Activated CD4-positive, alpha-beta memory T cell treated with anti-CD3 and anti-CD28 coated beads, Interleukin-2, amount 10 ng/mL, durations not matched to agents 7 days and 5 days (primary cell): ENCODE measurements at places on chromosomes 11 and 22. TPM values are rescaled to one million over a fixed set of nuclear protein-coding genes. Genes with fewer than 3 reads are reported as not detected.

DNA sequence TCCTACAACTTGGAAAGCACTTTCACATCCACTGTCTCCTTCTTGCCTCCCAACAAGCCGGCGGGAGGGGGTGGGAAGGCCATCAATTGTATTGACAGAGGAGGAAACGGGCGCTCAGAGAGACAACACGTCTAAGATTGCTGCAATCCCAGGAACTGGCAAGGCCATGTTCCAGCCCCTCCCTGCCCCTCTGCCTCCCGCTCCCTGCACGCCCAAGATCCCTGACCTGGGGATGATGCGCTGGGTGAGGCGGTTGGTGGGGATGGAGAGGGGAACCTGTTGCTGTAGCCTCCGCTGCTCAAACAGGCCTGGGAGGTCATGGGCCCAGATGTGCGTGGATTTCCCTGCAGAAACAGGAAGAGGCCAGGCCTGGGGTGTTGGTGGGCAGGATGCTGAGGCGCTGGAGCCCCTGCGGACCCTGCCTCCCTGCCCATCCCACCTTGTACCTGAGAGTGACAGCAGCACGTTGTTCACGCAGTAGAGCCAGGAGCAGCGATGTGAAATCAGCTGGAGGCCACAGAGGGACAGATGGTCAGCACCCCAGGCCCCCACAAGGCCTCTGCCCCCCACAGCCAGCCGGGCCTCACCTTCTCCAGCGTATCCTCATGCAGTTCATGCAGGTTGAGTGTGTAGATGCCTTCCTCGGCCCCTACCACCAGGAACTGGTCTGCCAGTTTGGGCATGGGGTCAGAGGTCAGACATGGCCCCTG lies 6.8 kb downstream of the MAP4K2 start:
- H3K36me3 ChIP-seq: peaks cover 43% of the 10 kb centered on the region
- peaks cover 40% of the 10 kb centered on the region for H3K4me1 ChIP-seq
- no peak for DNase-seq

GRCh38 chr22:42439821-42440674 lies 7.8 kb upstream of the NFAM1 start:
- no peak overlapping the region for H3K4me3 ChIP-seq
- DNase-seq: no peak
- H3K4me1 ChIP-seq: peaks cover 47% of the 10 kb centered on the region

MS4A15 gene
- total RNA-seq: not detected

DNA sequence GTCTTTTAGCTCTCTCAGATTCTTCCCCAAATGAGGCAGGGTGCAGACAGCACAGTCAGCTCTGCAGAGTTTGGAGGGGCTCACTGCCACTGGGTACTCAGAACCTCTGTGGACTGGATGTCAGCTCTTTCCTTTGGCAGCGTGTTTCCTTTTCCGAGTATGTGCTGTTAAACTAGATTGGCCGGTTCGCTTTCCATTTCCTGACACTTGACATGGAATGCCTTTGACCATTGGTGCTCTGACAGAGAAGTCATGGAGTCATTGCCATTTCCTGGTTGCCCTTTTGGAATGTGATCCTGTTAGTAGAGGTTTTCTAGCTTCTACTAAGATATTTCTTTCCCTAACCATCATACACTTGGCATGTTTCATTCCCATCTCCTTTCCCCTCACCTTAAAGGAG lies 86.7 kb downstream of the SWAP70 start:
- DNase-seq: no peak
- H3K27ac ChIP-seq: no peak overlapping the region
- no peak overlapping the region for H3K4me3 ChIP-seq
- H3K27me3 ChIP-seq: no peaks in the 10 kb centered on the region
- H3K36me3 ChIP-seq: no peaks in the 10 kb centered on the region
- H3K4me1 ChIP-seq: peaks cover 29% of the 10 kb centered on the region

GRAP2 gene
- total RNA-seq: 108 TPM

XBP1 gene
- 266 TPM for total RNA-seq

GRCh38 chr11:87180742-87181141 lies 143.0 kb downstream of the TMEM135 start:
- no peak overlapping the region for H3K4me3 ChIP-seq
- no peak overlapping the region for H3K27ac ChIP-seq
- DNase-seq: no peak

PARVA gene
- 0.18 TPM for total RNA-seq

RPS6KA4 gene
- total RNA-seq: 43.5 TPM

DNA sequence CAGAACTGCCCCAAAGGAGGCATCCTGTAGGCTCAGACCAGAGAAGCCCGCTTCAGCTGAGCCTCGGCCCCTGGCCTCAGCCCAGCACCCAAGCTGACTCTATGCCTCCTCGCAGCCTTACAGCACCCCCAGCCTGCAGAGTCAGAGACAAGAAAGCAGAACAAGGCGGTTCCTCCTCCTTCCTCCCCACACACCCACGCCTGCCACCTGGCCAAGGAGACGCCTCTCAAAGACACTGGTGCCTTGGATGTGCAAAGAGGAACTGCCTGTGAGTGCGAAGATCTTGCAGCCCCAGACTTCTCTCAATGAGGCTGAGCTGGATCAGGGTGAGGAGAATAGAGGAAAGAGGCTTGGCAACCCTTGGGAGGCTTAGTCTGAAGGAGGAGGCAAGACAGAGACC lies 60.2 kb downstream of the PDE2A start:
- H3K4me1 ChIP-seq: peaks cover 28% of the 10 kb centered on the region
- H3K27ac ChIP-seq: no peak overlapping the region
- no peak overlapping the region for H3K4me3 ChIP-seq
- H3K36me3 ChIP-seq: no peaks in the 10 kb centered on the region

DNA sequence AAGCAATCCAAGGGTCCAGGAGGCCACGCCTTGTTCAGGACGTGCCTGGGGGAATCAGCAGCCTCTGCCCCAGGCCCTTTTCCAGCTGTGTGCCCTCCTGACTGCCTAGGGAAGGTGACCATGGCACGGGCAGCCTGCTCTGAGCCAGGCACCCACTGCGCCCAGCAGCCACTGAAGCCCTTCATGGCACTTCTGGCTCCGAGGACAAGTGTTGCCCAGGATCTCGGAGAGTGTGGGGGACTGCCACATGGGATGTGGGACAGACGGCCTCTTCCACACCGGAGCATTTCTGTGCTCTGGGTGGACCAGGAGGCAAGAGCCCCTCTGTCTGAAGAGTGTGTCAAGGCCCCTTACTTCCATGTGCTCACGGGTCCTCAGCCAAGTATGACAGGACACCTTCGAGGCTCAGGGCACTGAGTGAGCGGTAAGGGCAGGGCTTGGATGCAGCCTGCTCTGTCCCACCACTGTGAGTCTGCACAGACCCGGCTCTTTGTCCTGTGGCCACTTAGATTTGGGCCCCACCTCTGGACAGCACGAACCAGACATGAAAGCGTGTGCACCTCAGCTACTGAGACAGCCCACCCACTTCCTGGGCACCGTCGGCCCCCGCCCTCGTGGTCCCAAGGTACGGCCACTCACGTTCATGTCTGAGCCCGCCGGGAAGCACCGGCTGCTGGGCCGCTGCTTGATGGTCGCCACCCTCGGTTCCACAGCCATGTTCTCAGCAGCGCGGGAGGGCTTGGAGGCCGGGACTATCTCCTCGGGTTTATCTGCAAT lies 93.6 kb downstream of the CTTN start:
- H3K27me3 ChIP-seq: no peaks in the 10 kb centered on the region
- no peaks in the 10 kb centered on the region for H3K4me1 ChIP-seq
- H3K27ac ChIP-seq: no peak overlapping the region
- H3K4me3 ChIP-seq: no peak overlapping the region
- DNase-seq: no peak

GRCh38 chr11:118790357-118791110 lies 430 bp downstream of the DDX6 start:
- H3K4me1 ChIP-seq: peaks cover 27% of the 10 kb centered on the region
- DNase-seq: peak; percentile 62
- H3K36me3 ChIP-seq: peaks cover 40% of the 10 kb centered on the region
- peak overlapping the region; percentile 95 for H3K27ac ChIP-seq
- no peaks in the 10 kb centered on the region for H3K27me3 ChIP-seq
- H3K4me3 ChIP-seq: peak overlapping the region; percentile 100

DNA sequence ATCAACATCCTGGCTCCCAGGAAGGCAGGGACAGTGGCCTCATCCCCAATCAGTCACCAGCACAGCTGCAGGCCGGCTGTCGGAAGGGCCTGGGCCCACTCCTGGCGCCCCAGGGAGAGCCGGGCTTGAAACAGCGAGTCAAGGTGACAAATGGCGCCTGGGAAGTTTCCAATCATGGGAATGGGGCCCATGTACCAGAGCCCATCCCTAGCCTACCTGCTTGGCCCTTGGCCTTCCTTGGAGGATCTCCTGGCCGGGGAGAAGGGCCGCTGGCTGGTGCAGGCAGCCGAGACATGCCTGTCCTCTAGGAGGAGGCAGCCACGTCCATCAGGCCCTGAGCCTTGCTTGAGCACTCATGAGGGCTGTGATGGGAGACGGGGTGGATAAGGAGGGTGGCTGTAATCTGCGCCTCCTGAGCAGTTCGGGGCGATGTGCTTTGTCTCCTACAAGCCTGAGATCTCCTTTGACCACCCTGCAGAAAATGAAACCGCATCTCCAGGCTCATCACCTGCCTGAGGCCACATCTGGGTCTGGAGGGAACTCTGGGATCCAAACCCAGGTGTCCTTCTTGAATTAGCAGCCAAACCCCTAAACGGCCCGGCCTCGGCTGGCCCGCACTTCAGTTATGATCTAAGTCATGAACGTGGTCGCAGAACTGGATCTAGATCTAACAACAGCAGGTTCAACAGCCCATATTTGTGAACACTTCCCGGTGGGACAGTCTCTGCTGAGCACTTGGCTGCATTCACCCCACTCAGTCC lies 862.0 kb downstream of the TBC1D22A start:
- no peak overlapping the region for H3K4me3 ChIP-seq
- H3K4me1 ChIP-seq: no peaks in the 10 kb centered on the region
- no peak for DNase-seq
- no peaks in the 10 kb centered on the region for H3K27me3 ChIP-seq
